ENCODE measurements at places on chromosomes 5 and 9.

DNA sequence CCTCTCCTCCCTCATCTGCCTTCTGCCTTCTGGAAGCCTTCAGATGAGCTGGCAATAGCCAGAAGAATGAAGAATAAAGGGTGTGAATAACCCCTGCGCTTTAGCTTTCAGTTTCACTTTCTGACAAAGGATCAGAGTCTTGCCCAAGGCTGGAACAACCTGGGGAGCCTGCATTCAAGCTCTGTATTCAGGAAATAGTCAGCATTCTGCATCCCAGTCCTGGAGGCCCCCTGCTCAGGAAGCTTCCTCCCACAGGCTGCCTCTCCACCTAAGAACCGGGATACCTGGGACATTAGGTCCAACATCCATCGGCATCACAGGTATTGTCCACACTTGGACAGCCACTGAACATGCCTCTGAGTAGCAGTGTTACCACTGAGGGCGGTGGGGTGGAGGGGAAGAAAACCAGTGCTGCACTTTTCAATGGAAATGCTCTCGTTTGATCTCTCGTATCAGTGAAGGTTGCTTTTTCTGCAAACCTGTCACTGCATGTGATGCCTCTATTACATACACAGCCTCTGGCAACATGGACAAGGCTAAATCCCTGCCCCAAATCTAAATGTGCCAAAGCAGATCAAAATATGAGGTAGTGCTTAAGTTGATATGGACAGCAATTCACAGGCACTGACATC lies 39.8 kb upstream of the ACO1 start:
- no peak for DNase-seq

DNA sequence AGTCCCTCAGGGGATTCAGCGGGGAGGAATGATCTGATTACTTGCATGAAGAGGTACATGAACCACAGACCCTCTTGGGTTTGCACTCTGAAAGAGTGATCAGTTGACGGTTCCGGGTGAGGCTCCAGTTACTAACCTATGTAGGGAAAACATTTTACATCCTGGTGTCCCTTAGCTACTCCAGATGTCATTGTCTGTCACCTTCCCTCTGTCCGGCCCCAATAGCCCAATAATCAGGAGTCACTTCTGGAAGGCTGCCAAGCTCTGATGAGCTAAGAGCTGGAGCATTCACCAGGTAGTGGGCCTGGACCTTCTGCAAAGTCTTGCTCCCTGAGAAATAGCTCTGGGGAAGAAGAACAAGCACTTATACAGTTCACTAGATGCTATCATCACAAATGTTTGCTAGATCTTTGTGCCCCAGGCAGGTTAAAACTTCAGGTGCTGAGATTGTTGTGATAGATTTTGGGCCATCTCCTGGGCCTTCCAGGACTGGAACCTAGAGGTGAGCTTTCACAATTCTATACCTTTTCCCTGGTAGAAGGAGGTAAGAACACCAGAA lies 64.5 kb downstream of the ENTREP1 start:
- no peak for DNase-seq

- no peak for DNase-seq
Measured at GRCh38 chr5:174464504-174465165, 259.7 kb upstream of the MSX2 start.

DNA sequence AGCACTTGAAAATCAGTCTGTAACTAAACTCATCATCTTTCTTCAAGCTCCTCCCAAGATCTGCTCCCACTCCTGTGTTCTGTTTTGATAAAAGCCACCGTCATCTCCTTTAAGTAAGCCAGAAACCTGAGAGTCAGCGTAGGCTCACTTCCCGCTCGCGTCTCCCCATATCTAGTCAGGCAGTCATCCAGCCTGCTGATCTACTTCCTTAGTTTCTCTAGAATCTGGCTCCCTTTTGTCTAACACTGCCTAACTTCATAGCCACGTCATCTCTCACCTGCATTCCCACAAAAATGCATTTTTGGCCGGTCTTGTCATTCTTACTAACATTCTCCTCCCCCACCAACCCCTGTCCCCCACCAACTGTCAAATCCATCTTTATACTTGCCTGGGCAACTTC lies 3.0 kb upstream of the TJP2 start:
- DNase-seq = no peak

- DNase-seq = no peak
Measured at GRCh38 chr5:121296356-121296755, 555.3 kb upstream of the FTMT start.

DNA sequence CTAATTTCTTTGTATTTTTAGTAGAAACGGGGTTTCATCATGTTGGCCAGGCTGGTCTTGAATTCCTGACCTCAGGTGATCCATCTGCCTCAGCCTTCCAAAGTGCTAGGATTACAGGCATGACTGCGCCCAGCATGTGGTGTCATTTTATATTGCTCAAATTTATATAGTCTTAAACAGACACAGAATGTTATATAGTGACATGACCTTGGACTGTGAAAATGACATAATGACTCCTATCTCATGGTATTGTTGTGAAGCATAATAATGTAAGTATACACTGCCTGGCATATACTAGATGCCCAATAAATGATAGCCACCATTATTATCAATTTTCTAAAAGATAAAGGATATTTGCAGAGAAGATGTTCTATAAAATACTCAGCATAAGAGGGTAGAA lies 177.2 kb upstream of the TBCA start:
- no peak for DNase-seq

- no peak for DNase-seq
Measured at GRCh38 chr5:156835905-156836304, 14.2 kb upstream of the PPP1R2B start.

DNA sequence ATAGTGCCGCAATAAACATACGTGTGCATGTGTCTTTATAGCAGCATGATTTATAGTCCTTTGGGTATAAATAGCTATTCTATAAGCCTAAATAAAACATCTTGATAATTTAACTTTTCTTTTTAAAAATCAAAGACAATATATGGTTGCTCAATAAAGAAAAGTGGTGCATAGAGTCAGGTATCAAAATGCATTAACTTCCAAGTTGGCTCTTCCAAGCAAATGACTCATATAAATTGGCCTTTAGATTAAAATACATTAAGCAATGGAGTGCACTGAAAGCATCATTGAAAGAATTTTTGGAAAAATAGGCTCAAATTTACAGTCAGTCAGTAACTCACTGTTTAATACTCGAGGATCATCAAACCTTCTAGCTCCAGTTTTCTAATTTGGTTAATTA lies 106.6 kb downstream of the PLCXD3 start:
- no peak for DNase-seq

GRCh38 chr5:119328753-119329602 lies 26.8 kb upstream of the TNFAIP8 start:
- no peak for DNase-seq
